ENCODE measurements at places on chromosomes 16 and 17.

DNA sequence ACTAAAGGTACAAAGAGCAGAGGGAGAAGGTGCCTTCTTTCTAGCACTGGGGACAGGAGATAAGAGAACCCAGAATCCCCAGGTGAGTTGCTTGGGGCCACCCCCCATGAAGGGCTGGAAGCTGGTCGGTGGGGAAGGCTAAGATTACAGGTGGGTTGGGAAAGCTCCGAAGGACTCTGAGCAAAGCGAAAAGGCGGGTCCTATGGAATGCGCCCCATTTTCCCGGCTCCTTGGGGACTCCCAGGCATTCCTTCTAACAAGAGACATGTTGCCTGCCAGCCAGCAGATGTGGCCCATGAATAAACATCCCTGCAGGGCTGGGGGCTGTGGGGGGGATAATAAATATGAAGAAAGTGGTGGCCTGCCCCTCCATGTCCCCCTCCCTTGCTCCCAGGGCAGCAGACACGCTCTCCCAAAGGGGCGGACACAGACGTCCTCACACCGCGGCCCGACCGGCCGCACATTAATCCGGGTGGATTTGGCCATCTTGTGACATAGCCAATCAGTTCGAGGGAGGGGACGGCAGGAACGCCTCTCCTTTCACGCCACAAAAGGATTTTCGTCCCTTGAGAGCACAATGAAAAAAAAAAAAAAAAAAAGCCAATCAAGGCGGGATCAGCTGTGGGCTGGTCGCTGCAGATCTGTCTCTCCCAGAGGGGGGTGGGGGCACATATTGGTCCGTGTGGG is 98.5 kb downstream of the SOX9 start:
- DNase-seq, result no peak

DNA sequence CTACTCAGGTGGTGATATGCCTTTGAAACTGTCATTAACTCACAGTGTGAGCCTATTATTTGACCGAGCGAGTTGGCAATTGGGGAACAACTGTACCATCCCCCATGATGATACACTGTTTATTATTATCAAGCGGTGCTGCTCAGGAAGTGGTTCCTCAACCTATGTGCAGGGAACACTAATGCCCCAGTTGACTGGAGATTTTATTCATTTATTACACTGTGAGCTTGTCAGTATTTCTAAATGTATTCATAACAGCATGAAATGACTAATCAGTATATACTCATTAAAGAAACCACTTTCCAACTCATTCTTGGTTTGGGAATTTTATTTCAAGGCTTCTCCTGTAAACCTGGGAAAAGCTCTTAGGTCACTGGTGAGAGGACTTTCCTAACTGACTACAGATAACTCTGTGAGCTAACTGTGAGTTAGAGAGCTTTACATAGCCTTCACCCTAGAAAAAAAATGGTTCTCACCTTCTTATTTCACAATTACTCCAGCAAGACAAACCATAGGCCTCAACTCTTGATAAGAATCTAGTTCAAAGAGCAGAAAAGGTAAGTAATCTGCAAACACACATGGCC is 42.4 kb downstream of the NXPH3 start:
- no peak for DNase-seq

GRCh38 chr17:82865774-82866395 is 26.1 kb upstream of the ZNF750 start:
- no peak for DNase-seq

GRCh38 chr17:80481284-80482057 is 5.1 kb upstream of the NPTX1 start:
- no peak for DNase-seq

GRCh38 chr17:52160136-52160567 is 1.6 kb upstream of the CA10 start:
- no peak for DNase-seq

GRCh38 chr17:36535669-36536081 is 888 bp downstream of the PIGW start:
- DNase-seq, result peak; percentile 44

Data from NCI-H187 (cell line).